Central memory CD8-positive, alpha-beta T cell (primary cell): ENCODE measurements at places on chromosomes 1 and 21.

GRCh38 chr1:150981177-150981804 lies 801 bp upstream of the ANXA9 start:
- no peak overlapping the region for H3K4me3 ChIP-seq
- H3K36me3 ChIP-seq, result no peaks in the 10 kb centered on the region
- DNase-seq, result no peak
- H3K27me3 ChIP-seq, result no peaks in the 10 kb centered on the region

DNA sequence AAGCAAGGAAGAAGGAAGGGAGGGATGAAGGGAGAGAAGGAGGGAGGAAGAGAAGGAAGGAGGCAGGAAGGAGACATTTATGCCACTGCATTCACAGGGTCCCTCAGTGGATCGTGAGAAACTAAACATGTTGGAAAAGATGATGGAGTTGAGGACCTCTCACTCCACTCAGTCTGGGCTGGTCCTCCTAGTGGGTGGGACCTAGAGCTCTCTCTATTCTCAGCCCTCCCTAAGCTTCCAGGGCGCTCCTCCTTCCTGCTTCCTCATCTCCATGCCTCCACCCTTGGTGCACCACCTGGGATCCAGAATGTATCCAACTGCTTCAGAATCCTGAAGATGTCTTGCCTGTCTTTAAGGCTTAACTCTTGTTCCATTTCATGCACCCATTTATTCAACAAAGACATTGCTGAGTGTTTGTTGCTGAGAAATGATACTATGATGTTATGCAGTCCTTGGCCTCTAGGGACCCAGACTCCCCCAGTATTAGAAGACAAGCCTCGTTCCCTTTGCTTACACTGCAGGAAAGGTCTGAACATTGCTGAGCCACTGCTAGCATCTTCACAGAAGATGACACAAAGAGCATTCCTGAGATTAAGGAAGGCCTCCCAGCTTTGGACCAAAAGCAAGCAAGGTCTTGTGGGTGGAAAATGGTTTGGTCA lies 88.5 kb downstream of the BEND5 start:
- no peaks in the 10 kb centered on the region for H3K36me3 ChIP-seq
- no peaks in the 10 kb centered on the region for H3K4me1 ChIP-seq
- no peak overlapping the region for H3K4me3 ChIP-seq
- no peak overlapping the region for H3K27ac ChIP-seq
- no peak for DNase-seq

- H3K27me3 ChIP-seq, result no peaks in the 10 kb centered on the region
- no peak overlapping the region for H3K4me3 ChIP-seq
- no peak overlapping the region for H3K27ac ChIP-seq
- H3K36me3 ChIP-seq, result peaks cover 4% of the 10 kb centered on the region
Measured at GRCh38 chr1:40344597-40344996, 27.5 kb upstream of the COL9A2 start.

DNA sequence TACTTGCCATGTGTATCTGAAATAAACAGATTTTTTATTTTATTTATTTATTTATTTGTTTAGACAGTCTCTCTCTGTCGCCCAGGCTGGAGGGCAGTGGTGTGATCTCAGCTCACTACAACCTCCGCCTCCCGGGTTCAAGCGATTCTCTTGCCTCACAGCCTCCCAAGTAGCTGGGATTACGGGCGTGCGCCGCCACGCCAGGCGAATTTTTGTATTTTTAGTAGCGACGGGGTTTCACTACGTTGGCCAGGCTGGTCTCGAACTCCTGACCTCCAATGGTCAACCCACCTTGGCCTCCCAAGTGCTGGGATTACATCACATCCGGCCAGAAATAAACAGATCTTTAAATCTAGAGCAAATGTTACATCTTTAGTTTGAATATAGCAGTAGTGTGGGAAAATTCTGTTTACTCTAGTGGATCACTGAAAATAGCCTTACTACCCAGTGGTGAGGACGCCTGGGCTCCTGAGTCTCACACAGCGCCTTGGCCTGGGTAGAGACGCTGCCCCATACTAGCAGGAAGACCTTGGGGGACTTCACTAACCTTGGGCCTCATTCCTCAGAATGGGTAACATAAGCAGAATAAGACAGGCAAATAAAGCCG lies 709 bp downstream of the GART start:
- peaks cover 49% of the 10 kb centered on the region for H3K36me3 ChIP-seq
- H3K4me1 ChIP-seq, result peaks cover 51% of the 10 kb centered on the region
- H3K4me3 ChIP-seq, result peak overlapping the region; percentile 95
- H3K27me3 ChIP-seq, result no peaks in the 10 kb centered on the region
- peak overlapping the region; percentile 99 for H3K27ac ChIP-seq
- DNase-seq, result no peak

- H3K27ac ChIP-seq, result no peak overlapping the region
- peaks cover 22% of the 10 kb centered on the region for H3K27me3 ChIP-seq
- no peaks in the 10 kb centered on the region for H3K36me3 ChIP-seq
- no peak overlapping the region for H3K4me3 ChIP-seq
- no peak for DNase-seq
Measured at GRCh38 chr1:118925651-118926050, 62.5 kb downstream of the TBX15 start.

GRCh38 chr1:9593492-9594465 lies 5.1 kb downstream of the TMEM201 start:
- peak overlapping the region; percentile 79 for H3K27ac ChIP-seq
- H3K4me1 ChIP-seq, result peaks cover 14% of the 10 kb centered on the region
- DNase-seq, result no peak
- no peaks in the 10 kb centered on the region for H3K27me3 ChIP-seq
- no peak overlapping the region for H3K4me3 ChIP-seq
- peaks cover 8% of the 10 kb centered on the region for H3K36me3 ChIP-seq
